ENCODE measurements at places on chromosomes 5 and 9.

GRCh38 chr9:35661756-35662350, 3.1 kb downstream of the ARHGEF39 start:
- no peak for DNase-seq

DNA sequence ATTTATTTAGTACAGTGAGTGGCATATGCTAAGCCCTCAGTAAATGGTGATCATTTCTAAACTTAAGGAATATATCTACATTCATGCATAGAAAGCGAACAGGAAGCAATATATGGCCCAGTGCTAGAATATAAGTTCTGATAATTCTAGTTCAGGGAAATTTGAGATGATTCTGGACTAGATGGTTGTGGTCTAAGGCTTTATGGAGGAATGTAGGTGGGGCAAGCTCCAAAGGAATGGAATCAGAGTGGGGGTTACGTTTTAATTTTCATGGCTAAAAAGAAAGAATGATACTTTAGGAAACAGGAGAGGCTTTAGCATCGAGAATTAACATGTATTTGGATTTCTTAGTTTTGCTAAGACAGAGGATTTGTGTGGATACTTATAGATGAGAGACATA, 56.1 kb downstream of the MTREX start:
- no peak for DNase-seq

DNA sequence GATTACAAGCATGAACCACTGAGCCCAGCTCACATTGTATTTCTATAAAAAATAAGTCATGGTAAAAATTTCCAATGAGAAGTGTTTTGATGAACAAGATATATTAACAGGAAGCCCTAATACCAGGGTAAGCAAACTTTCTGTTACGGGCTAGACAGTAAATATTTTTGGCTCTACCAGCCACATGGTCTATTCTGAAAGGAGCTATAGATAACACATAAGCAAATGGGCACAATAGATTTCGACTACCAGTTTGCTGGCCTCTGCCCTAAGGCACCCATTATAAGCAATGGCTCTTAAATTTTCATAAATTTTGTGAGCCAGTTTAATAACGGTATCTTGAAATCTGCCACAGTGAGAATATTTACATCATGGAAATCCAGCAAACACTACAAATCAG, 8.1 kb downstream of the UBQLN1 start:
- no peak for DNase-seq

DNA sequence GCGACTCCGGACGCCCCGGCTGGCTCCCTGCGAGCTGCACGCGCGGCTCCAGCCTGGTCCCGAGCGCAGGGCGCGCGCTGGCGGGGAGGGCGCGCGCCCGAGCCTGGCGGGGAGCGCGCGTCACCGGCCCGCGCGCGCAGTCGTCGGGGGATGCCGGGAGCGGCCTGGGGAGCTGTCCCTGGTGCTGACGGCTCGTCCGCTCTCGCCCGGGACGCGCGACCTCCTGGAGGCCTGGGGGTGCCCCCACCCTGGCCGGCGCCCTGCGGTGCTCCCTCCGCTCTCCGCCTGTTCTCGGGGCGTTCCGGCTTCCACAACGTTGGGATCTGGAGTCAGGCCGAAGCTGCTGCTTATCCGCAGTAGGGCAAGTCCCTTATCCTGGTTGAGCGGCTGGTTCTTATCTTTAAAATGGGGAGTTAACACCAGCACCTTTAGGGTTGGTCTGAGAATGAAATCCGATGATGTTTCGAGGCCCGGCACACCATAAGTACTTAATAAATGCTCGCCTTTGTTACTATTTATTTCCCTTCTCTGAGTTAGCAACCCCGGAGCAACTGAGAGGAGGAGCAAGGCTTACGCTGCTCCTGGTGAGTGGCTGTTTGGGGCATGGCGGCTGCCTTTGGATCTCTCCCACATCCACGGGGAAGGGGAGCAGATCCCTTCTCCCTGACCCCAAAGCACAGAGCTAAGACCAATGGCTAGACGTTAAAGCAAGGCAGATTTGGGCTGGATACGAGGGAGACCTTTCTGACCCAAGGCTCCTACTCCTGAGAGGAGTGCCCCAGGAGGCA, at the start of gene FAM163B:
Gene FAM163B, minus strand, starts transcription at position 79 of the 788 bp plus-strand sequence. CDS start 29,166 bp downstream, outside the sequence.
- no peak for DNase-seq

DNA sequence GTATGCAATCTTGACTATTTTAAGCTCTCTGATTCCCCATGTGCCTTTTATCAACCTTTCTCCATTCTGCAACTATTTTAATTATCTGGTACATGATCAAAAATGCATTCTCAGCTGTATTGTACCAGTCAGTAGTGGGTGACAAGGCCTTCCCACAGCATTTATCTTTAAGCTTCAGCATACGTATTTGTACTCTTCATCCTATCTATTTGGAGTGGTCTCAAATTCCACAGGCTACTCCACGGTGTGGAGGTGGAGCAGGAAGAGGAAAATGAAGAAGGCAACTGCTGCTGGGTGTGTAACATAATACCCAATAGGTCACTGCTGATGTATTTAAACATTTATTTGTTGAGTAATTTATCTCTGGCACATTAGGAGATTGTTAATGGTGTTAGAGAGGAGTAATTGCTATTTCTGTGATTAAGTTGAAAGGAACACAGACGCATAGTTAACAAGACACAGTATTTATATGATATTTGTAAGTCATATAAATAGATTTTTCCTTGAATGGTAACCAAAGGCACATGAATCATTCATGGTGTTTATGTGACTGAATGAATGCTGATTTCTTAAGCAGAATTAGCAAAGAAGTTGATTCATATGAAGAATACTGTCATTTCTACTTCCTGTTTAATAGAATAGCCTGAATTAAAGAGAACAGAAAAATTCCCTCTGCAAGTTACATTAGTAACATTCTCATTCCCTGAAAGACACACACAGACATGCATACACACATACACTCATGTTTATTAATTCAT, 153.8 kb upstream of the NR3C1 start:
- peak; percentile 27 for DNase-seq

GRCh38 chr9:107960916-107961315, 471.3 kb upstream of the KLF4 start:
- no peak for DNase-seq

DNA sequence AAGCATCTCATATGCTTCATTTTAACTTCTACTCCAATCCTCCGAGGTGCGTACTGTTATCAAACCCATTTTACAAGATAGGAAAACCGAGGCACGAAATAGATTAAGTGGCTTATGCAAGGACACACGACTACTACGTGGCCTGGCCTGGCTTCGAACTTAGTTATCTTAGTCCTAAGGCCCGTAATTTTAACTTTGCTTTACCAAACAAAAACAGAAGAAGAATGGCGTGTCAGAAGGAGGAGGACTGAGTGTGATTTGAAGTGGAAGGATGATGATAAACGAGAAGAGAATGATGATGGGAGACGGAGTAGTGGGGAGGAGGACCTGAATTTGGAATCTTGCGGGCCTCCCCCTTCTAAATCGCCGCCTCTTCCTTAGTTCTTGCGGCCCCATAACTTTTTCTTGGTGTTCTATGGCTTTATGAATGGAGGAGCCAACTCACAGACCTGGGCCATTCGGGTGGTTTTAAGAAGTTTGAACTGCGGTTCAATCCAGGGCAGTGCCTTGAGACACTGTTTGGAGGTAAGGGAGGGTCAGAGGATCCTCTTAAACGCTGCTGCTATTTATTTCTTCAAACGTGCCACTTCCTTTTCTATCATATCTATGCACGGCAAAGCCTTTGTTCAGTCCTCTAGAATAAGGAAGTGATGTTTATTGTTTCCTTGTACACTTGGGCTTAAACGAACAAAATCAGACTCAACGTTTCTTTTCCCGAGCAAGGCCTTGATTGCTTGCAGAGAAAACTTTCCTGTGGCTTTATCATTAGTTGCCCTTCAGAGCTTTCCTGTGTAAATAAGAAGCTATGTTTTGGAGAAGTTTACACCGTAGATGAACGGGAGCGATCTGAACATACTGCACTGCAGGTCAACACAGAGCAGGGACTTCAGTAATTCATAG, 795 bp downstream of the CNOT8 start:
- no peak for DNase-seq

Measured in GM13976 (cell line).